ENCODE measurements at places on chromosomes 3 and 15.

DNA sequence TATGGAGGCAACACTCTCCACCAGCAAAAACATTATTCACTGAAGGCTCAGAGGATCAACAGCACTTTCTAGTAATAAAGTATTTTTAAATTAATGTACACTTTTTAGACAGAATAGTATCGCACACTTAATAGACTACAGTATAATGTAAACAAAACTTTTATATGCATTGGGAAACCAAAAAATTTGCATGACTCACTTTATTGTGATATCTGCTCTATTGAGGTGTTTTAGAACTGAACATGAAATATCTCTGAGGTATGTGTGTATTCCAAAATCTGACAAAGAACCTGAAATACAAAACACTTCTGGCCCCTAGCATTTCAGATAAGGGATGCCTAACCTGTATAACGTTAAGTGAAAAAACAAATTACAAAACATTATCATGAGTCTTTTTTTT, 99.7 kb downstream of the PRICKLE2 start:
- DNase-seq, result no peak

DNA sequence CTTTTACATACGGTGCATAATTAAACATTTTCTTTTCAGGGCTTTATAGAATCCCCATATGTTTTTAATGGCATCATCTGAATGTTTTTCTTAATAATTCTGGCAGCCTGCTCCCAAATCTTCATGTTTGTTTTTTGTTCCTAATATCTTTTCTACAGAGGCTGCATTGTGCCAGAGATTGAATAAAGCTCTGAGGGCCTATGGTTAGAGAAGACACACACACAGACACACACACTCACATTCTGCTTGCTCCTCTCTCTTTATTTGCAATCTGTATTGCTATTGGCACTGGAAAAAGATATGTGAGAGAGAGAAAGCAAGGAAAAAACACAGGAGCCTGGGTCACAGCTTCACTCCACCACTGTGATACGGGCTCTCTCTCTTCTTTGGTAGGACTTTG, 136.0 kb downstream of the MECOM start:
- no peak for DNase-seq

- DNase-seq, result peak; percentile 53
Measured at GRCh38 chr15:76994496-76994895, 430 bp upstream of the PSTPIP1 start.

- DNase-seq, result no peak
Measured at GRCh38 chr15:42784705-42785104, 47.8 kb upstream of the CDAN1 start.

DNA sequence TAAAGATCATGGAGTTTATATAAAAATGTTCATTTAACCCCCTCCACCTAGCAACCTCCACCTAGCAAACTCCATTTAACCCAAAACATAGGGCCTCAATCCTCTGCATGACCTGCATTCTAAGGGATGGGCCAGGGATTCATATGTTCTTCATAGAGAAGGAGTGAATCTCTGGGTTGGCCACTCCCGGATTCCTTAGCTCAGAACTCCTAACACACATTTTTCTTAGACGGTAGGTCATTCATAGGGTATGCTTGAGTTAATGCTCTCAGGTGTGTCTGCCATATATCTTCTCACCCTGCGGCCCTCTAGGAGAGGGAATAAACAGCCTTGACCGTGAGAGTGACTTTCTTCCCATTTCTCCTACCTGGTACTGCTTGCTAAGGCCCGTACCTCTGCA, 102.0 kb upstream of the IGSF10 start:
- DNase-seq, result no peak

DNA sequence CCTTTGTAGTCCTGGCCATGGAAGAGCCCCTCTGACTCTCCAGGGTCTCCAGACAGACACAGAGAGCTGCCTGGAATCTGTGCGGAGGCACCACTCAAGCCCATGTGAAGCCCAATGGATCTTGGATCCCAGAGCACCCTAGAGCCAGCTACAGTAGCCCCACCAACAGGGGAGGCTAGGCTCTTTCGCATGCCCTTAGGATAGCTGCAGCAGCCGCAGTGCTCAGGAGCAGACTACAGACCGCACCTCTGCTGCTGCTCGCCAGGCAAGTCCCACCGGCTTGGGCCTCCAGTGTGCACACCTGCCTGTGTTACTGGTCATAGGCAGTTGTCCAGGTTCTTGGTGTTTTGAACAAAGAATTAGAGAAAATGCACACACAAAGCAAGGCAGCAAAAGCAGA, 131.6 kb downstream of the SPATA16 start:
- no peak for DNase-seq

DNA sequence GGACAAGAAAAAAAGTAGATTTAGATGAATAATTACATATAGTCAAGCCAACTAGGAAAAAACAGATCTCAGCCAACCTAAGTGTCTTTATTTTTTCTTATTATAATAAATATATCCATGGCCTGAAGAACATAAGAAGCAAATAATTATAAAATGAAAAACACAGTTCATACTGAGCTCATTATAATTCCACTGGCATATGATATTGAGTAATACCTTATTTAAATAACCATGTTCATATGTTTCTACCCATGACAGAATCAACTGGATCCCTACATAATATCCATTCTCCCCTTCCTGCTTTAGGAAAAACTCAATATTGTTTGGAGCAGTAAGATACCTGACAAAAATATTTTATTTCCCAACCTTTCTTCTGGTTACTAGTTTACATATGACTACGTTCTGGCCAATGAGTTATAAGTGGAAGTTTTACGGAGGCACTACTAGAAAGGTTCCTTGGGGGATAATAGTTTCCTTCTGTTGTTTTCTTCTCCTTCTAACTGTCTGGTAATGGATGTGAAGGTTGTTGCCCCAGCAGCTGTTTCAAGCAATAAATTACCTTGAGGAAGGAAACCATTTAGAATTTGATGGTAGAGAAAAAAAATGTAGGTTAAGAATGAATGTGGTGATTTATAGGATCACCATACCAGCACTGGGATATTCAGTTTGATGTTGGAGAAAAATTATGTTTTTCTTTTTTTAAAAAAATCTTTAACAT, 184.1 kb upstream of the MBNL1 start:
- DNase-seq, result no peak

- DNase-seq, result no peak
Measured at GRCh38 chr15:80801891-80802680, 22.9 kb downstream of the CEMIP start.

GRCh38 chr3:6821411-6821810, 39.5 kb upstream of the GRM7 start:
- no peak for DNase-seq

GRCh38 chr3:45574067-45574494, 20.5 kb upstream of the LIMD1 start:
- DNase-seq, result no peak

- DNase-seq, result no peak
Measured at GRCh38 chr3:55160241-55160983, 232.6 kb upstream of the LRTM1 start.

DNA sequence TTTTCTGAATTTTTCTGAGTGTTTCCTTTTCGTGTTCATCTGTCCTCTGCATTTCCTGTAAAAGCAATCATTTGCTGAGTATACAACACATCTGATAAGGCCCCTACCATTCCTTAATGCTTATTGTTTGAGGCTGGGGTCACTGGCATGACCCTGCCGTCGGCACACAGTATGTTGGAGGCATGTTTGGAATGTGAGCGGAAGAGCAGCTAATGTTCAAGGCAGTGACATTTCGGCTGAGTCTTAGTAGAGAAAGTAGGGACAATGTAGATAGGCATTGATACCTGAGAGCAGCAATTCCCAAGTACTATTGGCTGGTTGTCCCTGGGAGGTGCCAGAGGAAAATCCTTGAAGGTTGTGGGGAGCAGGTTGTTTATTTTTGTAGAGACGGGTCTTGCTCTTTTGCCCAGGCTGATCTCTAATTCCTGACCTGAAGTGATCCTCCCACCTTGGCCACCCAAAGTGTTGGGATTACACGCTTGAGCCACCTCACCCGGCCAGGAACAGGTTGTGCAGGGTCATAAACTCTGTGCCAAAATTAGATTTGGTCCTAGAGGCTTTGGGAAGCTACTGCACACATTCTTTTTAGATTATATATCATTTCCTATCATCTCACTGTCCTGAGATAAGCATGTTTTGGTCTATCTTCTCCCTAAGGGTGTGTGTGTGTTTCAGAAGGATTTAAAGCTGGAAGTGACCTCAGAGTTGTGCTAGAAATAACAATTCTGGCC, 13.5 kb downstream of the PTPN23 start:
- no peak for DNase-seq

DNA sequence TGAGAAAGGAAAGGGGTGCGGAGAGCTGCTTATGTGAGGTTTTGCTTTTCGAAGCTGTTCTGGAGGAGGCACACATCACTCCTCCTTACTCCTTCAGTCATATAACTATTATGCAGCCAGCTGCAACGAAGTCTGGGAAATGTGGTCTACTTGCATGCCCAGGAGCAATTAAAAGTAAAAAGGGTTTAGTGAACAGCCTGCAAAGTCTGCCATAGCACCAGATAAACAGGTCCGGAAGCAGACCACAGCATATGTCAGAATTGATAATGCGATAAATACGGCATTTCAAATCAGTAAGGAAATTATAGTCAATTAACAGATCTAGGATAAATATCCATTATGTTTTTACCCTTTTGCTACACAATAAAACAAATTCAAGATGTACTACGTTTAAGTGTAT, 99.5 kb downstream of the POLR2M start:
- no peak for DNase-seq

- DNase-seq, result no peak
Measured at GRCh38 chr3:11244121-11244677, 28.0 kb upstream of the ATG7 start.

DNA sequence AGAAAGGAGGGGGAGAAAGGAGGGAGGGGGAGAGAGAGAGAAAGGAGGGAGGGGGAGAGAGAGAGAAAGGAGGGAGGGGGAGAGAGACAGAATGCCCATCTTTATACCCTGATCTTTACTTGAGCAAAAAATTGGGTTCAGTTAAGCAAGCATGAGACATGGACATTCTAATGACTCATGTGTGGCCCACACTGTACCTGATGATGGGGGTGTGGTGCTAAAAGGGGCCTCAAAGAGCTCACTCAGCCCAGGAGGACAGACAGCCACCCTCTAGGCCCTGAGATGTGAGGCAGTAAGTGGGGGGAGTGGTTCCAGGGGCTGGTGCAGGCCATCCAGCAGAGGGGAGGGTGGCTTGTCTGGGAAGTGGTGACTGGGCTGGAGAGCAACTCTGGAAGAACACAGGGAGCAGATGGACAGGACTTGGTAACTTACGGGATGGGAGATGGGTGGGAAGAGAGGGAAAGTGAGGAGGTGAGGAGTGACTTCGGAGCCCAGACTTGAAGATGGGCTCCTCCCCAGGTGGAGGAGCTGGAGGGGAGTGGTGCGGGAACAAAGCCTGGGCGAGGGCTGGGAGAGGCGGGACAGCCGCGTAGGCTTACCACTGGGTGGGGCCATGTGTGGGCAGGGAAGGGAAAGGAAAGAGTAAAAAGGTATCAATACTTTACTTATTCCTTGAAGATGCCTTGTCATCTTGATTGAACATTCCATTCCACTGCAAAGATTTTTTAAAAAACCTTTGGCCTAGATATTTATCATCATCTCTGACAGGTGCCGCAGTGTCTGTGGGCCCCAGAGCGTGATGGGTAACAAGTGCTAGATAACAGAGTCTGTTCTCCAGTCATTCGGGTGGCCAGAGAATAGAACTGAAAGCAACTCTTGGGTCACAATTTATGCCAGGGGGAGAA, 32.3 kb downstream of the TSPAN3 start:
- no peak for DNase-seq

- no peak for DNase-seq
Measured at GRCh38 chr15:83835479-83835878, 181.6 kb downstream of the ADAMTSL3 start.

DNA sequence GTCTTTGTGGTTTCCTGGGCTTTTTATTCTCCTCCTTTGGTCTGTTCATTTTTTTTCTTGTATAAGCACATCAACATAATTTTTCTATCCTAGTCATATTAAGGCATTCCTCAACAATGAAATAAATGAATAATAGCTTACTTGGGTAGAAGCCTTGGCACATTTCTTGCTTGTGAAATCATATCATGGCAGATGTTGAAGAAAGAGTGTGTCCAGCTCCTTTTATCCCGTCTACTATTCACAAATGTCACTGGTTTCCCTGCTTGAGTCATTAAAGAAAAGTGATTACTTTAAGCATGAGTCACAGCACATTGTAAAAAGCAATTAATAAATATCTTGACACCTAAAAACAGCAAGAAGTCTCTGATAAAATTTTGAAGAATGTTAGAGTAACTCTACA, 42.1 kb downstream of the MINAR1 start:
- DNase-seq, result no peak

DNA sequence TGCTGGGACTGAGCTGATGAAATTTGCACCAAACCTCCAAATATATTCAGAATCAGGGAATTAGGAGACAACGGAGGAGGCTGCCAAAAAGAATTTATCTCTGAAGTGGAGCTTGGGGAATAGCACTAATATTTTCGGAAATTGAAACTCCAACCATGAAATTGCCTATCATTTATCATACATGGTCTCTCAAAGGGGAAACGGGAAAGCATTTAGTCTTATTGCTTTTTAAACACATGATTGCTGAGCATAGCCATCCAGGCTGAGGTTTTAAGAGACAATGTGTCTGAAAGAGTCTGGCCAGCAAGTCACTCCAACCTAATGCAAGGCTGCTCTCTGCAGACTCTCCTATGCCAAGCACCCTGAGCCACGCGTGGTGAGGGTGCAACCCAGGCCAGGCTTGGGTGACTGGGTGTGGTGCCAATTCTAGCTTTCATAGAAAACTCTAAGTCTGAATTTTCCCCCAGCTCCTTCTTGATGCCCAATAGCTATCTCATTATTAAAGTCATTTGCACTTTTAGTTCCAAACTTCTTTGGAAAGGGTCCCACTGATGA, 200.2 kb downstream of the RPLP1 start:
- peak; percentile 41 for DNase-seq

DNA sequence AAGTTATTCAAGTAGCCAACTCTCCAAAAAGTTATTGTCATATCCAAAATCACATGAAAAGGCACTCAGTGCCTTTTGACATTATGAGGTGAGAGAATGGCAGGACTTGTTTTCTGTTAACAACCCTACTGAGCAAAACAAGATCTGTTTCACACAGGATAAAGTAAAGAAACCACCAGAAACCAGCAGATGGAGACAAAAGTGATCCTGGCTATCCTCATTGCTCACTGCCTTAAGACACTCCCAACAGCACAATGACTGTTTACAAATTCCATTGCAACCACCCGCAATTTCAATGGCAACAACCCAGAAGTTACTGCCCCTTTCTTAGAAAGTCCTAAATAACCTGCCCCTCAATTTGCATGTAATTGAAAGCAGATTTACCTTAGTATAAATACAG, 352.6 kb upstream of the NDN start:
- no peak for DNase-seq

GRCh38 chr3:141938011-141938500, 61.6 kb downstream of the ATP1B3 start:
- DNase-seq, result peak; percentile 65

DNA sequence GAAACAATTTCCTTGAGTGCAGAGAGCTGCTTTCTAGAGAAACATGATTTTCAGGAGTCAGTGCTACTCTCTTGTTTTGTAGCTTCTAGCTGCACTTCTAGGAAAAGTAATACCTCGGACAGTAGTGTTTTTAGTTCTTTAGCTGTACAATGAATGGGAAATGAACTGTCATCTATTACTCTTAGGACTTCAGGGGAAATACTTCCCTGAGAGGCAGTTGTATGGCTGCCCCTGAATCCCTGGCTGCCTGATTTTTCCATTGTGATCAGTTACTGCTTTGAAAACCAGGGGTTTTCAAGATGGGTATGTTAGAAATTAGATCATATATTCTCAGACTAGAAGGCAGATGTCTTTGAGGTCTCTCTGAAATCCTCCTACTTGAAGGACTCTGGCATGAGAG, 200.3 kb upstream of the SEMA6D start:
- DNase-seq, result no peak
